Stimulated activated CD8-positive, alpha-beta memory T cell treated with anti-CD3 and anti-CD28 coated beads, Interleukin-4, amount 100 ng/mL, for 1 hour (primary cell): ENCODE measurements at places on chromosomes 6 and 20.

GRCh38 chr6:25232479-25232878, 46.7 kb upstream of the CARMIL1 start:
- DNase-seq = no peak

DNA sequence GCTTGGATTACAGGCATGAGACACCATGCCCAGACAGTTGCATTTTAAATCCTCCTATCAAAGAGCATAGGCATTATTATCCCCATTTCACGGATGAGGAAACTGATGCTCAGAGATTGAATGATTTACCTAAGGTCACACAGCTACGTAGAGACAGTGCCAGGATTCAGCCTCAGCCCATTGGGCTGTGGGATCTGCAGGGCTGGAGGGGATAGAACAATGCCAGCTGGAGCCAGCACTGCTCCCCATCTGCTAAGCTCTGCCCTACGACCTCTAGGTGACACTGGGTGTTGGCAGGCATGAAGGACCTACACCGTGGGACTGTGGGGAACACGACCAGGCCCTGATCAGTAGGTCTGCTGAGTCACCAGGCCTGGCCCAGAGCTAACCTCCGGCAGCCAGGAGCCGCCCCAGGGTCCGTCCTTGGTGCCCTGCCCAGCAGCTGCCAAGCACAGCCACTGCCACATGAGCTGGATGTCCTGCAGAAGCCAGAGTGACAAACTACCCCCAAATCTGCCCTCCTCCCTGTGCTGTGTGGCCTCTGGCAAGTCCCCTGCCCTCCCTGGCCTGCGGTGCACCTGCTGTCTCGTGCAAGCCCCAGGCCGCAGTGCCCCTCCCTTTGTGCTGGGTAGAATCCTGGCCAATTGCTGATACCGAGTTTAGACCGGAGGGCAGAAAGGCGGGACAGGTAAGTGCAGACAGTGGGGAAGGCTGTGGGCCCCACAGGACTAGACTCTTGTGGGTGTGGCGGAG, 47.6 kb upstream of the PTGIS start:
- no peak for DNase-seq

GRCh38 chr6:162670345-162670744, 57.2 kb downstream of the PRKN start:
- DNase-seq = no peak

GRCh38 chr6:23003671-23004467, 434.5 kb downstream of the HDGFL1 start:
- DNase-seq = no peak

DNA sequence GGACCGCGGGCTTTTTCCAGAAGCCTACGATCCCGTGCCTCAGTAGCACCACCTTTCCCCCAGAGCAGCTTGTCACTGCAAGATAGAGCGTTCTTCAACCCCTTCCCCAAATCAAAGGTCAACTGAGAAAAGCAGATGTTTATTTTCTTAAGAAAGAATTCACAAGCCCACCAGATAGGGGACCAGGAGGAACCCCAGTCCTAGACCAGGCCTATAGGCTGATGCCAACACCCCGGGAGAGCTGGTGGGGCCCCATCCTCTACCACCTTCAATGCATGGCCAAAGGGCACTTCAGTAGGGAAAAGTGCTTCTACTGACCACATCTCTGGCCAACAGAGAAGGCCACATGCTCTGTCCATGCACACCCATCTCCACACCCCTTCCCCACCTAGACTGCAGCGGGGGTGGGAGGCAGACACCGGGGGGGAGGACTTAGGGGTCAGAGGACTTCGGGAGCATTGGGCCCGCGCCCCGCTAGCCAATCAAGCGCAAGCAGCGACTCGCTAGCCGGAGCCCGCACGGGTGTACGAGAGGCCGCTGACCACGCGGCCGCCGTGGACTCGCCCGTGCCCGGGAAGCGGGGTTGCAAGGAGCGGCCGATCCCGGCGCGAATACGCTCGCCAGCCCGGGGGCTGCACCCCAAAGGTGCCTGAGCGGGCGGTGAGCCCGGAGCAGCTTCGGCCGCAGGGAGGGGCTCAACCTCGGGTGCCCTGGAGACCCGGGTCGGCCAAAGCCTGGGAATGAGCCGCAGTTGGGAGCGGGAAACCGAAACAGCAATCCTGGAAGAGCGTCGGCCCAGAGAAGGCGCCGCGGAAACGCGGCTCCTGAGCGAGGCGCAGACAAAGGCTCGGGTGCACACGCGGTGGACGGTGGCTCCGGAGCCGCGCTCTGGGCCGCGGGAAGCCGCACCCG, 2.8 kb downstream of the PDE10A start:
- DNase-seq = no peak

DNA sequence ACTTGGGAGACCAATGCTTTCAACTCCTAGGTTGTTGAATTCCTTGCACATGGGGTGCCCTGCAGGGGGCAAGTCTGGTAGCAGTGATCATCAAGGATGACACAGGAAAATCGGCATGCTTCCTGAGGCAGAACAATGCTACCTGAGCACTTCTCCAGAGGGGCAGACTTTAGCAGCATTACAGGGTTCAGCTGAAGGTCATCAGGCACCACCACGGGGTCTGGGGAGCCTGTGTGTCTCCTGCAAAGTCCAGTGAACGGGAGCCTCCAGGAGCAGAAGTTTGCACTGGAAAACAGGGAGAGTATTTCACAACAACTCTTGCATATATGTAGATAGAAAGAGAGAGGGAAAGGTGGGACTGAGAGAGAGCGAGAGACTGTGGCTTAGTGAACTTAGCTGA, 10.2 kb downstream of the VSX1 start:
- DNase-seq = no peak
